ENCODE measurements at places on chromosomes 16 and 17.

DNA sequence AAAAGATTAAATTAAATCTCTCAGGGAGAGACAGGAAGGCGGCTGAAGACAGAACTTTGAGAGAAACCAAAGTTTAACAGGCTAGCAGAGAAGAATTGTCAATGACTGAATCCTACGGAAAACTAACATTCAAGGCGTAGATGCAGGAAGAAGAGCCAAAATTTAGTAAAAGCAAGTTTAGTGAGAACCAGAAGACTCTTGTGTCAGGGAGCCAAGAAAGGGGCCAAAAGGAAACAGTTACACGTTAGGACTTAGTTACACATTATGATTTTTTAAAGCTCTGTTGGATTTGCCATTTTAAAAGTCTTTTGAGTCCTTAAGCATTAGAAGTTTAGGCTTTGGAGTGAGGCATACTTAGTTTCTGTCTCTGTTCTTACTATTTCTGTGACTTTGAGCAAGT, 164.6 kb downstream of the CHD9 start:
- DNase-seq: no peak

DNA sequence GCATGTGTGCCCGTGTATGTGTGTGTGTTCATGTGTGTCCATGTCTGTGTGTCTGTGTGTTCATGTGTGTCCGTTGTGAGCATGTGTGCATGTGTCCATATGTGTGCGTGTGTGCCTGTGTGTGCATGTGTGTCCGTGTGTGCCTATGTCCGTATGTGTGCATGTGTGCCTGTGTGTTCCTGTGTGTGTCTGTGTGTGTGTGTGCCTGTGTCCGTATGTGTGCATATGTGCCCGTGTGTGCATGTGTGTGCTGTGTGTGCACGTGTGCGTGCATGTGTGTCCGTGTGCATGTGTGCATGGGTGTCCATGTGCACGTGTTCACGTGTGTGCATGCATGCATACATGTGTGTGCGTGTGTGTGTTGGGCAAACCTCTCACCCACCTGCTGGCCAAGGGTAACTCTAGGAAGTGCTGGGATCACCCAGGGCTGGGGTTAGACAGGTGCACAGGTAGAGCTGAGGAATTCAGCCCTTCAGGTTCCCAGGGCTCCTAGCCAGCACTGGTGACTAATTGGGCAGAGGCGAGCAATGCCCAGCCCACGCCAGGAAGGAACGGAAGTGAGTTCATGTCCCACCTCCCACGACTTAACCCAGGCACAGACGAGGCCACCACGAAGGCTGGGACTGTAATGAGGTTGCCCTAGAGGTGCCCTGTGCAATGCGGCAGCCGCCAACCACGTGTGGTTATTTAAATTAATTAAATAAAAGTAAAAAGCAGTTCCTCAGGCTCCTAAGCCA, 8.2 kb upstream of the CSNK1D start:
- no peak for DNase-seq

- peak; percentile 98 for DNase-seq
Measured at GRCh38 chr17:7560172-7561027, 1.3 kb upstream of the SENP3 start.

- DNase-seq: peak; percentile 98
Measured at GRCh38 chr17:39687546-39688474, at the start of gene PGAP3. TSS of gene PGAP3 (minus strand) at chr17:39688057. CDS start at chr17:39688014, 43 bp downstream.

DNA sequence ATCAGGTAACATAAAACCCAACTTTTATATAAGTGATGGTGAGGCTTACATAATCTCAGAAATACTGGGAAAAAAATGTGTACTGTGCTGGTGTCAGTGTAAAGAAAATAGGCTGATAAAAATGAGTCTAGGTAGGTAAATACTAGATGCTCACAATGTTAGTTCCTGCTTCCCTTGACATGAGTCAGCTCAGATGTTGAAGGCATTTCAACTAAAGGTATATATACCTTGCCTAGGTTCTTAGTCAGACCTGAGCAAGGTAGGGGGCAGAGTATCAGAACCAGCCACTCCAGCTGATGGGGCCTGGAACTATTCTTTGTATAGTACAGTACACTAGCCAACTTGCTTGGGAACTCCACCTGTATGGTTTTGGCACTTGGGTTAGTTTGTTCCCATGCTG, 51.0 kb upstream of the CA10 start:
- DNase-seq: no peak

GRCh38 chr17:48597778-48598631, 4.4 kb upstream of the HOXB5 start:
- peak; percentile 83 for DNase-seq

GRCh38 chr17:75006653-75007052, 5.8 kb upstream of the MRPL58 start:
- DNase-seq: no peak

DNA sequence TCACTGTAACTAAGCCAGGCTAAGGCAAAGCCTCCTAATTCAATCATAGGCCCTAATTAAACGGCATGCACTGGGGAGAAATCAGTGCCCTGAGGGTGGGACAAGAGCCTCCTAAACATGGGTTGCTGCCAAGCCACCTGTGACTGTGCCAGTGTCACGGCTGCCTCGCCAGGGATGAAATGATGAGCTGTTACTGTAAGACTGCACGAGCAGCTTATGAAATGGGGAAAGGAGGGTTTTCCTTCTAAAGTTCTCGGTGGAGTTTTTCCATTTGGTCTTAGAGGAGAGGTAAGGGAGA, 12.7 kb downstream of the TMEM11 start:
- no peak for DNase-seq

DNA sequence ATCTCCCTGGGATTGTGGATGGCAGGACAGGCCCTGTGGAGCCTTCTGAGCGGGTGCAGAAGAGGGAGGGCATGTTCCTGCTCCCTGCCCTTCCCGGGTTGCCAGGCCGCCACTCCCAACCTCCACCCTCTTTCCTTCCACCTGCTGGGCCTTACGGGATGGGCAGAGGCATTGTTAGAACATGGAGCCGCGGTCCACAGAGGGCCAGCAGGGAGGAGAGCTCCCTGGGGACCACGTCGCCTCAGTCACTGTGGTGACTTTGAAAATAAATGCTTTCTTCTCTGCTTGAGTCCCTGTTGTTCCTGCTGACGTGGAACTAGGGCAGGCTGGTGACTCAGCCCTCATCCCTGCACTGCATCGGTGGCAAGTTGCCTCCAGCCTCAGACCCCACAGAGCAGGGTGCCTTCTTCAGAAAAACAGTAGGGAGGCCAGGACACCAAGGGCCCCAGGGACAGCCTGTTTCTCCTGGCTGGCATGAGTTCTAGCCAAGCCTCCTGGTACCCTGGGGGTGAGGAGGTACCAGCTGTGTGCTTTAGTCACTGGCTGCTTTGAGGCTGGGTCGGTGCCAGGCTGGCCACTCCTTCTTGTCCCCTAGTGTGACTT, 224.9 kb downstream of the SEC14L1 start:
- peak; percentile 67 for DNase-seq

GRCh38 chr17:416293-417206, 63.9 kb upstream of the RPH3AL start:
- no peak for DNase-seq

- DNase-seq: no peak
Measured at GRCh38 chr16:67736858-67737257, 17.7 kb upstream of the GFOD2 start.

GRCh38 chr17:78708510-78708973, 73.5 kb downstream of the CYTH1 start:
- peak; percentile 93 for DNase-seq

DNA sequence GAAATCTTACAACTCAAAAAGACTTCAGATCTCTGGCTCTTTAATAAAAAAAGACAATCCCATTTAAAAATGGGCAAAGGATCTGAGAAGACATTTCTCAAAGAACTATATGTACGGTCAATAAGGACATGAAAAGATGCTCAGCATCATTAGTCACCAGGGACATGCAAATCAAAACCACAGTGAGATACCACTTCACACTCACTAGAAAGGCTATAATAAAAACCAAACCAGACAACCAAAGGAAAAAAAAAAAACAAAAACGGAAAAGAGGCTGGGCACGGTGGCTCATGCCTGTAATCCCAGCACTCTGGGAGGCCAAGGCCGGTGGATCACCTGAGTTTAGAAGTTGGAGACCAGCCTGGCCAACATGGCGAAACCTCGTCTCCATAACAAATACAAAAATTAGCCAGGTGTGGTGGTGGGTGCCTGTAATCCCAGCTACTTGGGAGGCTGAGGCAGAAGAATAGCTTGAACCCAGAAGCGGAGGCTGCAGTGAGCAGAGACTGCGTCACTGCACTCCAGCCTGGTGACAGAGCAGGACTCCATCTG, 1.7 kb upstream of the NPIPB7 start:
- no peak for DNase-seq

DNA sequence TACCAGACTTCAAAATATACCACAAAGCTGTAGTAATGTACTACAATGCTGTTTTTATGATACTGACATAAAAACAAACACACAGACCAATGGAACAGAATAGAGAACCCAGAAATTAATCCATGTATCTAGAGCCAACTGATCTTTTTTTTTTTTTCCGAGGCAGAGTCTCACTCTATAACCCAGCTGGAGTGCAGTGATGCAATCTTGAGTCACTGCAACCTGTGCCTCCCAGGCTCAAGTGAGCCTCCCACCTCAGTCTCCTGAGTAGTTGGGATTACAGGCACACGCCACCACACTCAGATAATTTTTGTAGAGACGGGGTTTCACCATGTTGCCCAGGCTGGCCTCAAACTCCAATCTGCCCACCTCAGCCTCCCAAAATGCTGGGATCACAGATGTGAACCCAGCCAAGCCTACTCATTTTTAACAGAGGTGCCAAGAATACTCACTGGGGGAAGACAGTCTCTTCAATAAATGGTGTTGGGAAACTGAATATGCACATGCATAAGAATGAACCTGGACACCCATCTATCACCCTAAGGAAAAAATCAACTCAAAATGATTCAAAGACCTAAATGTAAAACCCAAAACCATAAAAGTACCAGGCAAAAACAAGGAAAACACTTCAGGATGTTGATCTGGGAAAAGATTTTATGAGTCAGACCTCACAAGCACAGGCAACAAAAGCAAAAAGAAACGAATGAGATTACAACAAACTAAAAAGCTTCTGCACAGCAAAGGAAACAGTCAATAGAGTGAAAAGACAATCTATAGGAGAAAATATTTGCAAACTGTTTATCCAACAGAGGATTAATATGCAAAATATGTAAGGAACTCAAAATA, 63.1 kb downstream of the STX8 start:
- DNase-seq: no peak

DNA sequence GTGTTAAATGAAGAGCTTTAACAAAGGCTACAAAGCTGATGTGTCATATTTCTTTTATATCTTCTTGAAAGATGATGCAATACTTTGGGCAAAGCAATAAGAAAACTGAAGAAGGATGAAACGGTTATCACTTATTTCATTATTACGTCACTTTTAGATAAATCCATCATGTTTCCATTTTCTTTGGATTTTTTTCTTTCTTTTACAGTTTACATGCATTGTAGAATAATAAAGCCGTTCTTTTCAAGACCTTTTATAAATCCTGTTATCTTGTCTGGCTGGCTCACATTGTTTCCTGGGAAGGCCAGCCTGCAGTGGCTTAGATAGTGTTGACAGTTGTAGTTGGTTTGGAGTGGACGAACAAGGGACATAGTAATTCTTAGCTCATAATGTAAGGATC, 28.9 kb downstream of the TANC2 start:
- no peak for DNase-seq

DNA sequence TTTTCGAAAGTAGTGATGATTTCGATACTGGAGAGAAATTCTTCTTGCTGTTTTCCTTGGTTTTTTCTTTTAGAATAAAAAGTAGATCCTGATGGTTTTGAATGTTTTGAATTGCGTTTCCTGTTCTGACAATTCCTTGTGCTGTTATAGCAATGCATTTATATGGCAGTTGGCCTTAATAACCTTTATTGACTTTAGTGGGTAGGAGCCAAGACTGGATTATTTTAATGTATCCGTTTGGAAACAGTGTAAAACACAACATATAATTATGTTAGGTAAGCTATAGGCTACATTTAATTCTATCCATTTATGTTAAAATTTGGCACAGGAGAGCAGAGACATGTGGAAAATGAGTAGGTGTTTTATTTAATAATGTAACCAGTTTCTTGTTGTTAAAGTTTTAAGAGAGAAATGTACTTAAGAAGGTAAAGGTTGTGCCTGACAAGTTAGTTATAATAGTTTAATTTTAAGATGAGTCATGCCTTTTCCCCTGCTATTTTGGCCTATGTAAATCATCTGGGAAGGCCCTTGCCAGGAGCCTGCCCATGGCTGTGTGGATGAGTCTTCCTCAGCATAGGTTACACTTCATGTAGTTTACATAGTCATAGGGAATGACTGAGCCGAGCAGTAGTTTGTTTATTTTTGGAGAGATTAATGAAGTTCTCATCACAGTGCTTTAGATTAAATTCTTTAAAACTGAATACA, 189.9 kb downstream of the FTO start:
- DNase-seq: no peak

GRCh38 chr16:89315791-89316581, 98.5 kb downstream of the ZNF778 start:
- no peak for DNase-seq

DNA sequence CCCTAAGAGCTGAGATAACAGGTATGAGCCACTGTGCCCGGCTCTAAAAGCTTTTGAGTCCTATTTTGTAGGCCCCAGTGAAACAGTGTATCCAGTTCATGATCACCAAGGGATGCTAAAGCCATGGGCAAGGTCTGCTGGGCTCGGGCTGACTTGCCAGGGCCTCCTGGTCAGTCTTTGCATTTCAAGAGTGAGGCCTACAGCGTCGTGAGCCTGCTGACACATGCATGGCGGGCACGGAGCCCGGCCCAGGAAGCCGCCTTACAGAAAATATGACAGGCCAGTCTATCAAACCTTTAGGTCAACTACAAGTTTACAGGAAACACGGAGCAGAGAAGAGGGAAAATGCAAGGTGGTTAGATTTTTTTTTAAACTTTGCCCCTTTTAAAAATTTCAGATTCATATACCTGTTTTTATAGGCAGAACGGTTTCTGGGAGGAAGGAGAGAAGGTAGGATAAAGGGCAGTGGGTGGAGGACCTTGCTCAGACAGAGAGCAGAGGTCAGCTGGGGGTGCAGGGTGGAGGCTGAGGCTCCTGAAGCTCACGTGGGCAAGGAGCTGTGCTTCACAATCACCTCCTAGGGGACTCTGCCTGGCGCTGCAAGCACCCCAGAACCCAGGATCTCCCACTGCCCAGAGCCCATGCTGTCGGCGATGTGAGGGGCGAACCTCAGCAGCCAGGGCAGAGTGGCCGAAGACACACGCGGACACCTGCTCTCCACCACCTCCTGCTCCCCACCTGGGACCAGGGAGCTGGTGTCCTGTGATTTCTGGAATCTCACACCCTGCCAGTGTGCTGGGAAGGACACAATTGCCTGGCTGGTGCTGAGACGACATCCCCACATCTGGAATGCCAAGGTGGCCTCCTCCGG, 21.3 kb downstream of the C16orf95 start:
- DNase-seq: peak; percentile 87

All from endodermal cell (in vitro differentiated cells).